ENCODE measurements at places on chromosomes 2 and 18.

GRCh38 chr18:50119296-50119695 lies 75.7 kb downstream of the MYO5B start:
- no peak for DNase-seq

DNA sequence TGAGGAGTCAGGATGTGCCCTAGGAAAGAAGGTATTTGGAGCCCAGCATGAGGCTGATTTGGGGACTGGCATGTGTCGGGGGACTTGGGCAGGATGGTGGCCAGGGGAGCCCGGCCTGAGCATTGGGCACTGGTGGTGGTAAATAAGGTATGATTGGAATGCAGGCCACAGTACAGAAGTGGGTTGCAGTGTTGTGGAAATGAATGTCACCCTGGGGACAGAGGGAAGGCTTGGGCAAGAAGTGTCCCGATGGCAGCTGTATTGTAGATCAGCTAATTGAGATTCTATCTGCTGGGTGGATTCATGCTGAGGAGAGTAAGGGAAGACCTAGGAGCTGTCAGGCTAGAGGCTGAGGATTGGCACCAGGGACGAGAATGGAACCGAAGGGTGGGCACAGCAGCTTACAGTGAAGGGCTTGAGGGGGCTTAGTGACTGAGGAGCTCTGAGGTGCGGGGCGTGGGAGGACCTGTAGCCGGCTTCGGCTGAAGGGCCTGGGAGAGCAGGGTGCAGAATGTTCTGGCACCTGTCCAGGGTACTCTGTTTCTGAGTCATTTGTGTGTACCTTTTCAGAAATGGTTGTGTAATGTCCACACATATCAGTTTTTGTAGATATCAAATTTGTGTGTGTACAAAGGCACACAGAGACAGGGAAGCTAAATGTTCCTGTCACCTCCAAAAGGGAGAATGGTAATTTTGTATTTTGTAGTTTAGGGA lies 170.2 kb downstream of the PRKCE start:
- DNase-seq, result no peak

GRCh38 chr2:12504443-12504842 lies 212.3 kb upstream of the TRIB2 start:
- DNase-seq, result no peak

- no peak for DNase-seq
Observed at GRCh38 chr2:217953531-217953932, 49.3 kb downstream of the TNS1 start.

- no peak for DNase-seq
Observed at GRCh38 chr2:15780234-15780633, 160.1 kb upstream of the MYCN start.

- no peak for DNase-seq
Observed at GRCh38 chr2:232349546-232349945, 29.0 kb upstream of the ALPP start.

- no peak for DNase-seq
Observed at GRCh38 chr18:58537272-58538038, 91.4 kb downstream of the ALPK2 start.

DNA sequence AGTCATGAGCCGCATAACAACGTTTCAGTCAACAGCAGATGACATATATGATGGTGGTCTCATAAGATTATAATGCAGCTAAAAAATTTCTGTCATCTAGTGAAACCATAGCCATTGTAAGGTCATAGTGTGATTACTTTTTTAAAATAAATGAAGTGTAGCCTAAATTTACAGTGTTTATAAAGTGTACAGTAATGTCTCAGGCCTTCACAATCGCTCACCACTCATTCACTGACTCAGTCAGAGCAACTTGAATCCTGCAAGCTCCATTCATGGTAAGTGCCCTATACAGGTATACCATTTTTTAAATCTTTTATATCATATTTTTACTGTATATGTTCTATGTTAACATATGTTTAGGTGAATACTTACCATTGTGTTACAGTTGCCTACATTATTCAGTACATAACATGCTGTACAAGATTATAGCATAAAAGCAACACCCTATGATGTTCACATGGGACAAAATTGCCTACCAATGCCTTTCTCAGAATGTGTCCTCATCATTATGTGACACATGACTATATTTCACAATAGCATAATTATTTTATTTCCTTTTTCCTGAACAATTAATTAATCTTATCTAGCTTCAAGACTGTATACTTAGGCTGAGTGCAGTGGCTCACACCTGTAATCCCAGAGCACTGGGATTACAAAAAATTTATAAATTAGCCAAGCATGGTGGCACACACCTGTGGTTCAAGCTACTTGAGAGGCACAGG lies 1115.9 kb upstream of the ZEB2 start:
- no peak for DNase-seq

- DNase-seq, result no peak
Observed at GRCh38 chr18:54774423-54774822, 53.9 kb upstream of the RAB27B start.

DNA sequence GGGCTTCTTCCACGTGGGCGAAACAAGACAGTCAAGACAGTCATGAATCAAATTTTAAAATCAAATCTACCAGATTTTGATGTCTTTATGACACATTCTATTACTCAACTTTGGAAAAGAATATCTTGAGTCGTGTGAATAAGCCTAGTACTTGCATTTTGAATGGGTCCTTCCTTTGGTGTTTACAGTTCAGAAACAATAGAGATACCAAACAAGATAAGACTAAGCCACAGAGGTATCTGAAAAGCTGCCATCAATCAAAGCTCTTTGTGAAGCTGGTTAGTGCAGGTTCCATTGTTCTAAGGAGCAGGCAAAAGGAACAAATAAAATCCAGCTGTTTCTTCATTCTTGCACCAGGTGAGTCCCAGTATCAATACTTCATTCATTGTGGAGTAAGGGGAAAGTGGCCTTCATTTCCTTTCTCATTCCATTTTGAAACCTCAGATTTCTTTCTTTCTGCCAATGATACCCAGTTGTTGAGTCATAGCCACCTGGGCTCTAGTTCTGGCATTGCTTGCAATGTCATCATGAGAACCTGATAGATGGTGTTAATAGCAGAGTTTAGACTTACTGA lies 151.7 kb upstream of the L3MBTL4 start:
- no peak for DNase-seq

DNA sequence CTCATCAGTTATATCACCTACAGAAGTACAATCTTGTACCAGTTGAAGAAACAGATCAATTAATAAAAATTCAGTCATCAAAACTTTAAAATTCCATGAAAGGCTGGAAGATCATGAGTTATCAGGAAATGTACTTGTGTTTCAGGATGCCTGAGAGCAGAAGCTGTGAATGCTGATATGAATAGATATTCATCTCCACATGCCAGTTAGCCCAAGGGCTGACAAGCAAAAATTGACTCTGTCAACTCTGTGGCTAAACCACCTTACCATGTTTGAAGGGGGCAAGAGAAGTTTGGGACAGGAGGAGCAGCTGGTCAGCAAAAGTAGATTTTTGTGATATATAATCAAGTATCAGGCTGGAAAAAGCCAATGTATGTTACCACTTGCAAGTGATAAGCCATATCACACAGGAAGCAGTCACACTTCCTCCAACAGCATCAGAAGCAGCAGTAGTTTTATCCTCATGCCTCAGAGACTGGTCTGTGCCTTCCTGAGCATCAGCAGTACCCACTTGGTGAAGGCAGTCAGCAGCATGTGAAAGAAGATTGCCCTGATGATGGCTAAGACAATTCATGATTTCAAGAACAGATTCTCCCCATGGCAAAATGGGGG lies 328.2 kb upstream of the CNTNAP5 start:
- DNase-seq, result no peak

DNA sequence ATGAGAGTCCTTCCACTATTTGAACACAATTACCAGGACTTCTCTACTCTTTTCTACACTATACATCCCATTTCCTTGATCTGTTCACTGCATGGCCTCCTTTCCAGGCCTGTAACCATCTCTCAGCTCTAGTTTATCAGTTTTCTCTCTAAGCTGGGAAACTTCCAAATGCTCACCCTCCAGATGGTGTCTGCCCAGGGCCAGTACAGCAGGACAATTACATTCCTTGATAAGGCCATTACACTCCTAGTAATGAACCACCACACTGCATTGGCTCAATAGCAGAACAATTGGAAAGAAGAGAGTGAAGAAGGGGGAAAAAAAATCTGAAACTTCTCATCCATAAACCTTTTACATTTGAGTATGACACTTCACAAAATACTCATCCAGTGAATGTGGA lies 359.1 kb downstream of the ALK start:
- no peak for DNase-seq

DNA sequence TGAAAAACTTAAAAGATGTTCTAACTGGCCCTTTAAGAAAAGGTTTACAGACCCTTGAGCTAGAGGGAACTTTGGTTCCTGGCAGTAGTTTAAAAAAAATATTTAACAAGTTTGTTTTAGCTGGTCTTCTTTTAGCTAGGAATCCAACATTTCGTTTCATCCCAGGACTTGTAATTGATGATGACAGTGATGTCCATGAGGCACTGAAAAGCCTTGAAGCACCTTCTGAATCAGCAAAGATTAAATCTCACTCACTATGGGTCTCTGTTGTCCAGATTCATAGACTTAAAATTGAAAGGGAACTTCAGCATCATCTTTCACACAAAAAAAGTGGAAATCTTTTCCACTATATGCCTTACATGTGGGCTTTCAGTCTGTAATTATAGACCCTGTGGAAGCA lies 102.9 kb upstream of the ETAA1 start:
- no peak for DNase-seq

DNA sequence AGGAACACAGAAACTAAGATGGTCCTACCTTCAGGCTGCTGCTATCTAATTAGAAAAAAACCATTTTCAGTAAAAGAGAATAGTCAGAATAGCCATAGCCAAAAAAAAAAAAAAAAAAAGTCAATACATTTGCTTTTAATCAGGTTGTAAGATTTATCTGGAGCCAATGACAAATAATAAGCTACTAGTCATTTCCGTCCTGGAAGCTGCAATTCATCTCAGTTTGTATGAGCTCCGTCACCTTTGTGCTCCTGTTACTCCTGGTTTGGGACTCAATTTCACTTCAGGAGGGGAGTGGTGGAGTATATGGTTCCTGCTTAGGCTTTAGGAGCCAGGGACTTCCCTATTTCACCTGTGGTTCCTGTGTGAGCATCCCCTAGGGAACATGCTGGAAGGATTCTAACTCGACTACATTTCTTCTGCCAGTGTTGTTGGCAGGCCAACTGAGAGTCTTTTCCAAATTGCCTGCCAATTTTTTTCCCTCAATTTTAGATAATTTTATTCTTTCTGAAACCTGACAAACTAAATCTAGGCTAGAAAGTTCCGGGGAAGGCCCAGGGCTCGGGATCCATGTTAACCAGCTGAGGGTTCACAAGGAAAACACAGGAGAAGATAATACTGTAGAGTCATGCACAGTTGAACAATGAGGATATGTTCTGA lies 481.8 kb downstream of the DLGAP1 start:
- no peak for DNase-seq

DNA sequence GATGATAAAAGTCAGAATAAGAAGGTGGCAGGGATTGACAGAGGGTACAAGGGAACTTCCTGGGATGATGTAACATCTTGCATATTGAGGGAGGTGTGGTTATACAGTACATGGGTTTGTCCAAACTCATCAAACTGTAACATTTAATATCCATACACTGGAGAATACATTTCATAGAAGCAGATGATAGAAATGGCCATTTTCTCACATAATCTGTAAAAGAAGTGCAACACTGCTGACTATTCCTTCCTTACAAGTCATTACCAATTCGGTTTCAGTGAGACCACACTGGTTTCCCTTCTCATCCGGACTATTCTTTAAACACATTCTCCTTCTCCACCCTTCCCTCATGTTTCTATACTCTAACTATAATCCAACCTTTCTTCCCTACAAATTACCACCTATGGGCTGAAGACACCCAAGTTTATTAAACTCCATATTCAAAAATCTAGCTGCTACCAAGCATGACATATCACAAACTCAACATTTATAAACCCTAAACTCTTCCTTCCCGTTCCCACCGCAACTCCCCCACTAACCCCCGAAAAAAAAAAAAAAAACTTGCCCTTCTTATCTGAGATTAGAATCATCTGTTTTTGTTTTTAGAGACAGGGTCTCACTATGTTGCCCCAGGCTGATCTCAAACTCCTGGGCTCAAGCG lies 1.6 kb downstream of the COX7A2L start:
- no peak for DNase-seq

DNA sequence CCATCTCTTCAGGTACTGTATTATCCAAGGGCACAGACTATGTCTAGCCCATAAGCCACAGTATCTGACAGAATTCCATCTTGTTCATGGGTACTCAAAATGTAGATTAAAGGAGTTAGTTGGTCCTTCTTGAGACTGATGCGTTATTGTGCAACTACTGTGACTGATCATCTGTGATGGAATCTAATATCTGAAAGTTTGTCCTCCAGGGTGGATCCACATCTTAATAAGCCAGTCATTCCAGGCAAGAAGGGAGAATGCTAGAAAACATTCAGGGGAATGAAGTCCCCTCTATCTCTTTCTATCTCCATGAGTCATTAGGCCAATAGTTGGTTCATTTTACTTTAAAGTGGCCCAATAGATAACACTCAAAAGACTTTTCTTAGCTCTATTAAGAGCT lies 252.6 kb downstream of the EXOC6B start:
- no peak for DNase-seq

GRCh38 chr2:26438526-26438925 lies 36.8 kb downstream of the DRC1 start:
- DNase-seq, result no peak

DNA sequence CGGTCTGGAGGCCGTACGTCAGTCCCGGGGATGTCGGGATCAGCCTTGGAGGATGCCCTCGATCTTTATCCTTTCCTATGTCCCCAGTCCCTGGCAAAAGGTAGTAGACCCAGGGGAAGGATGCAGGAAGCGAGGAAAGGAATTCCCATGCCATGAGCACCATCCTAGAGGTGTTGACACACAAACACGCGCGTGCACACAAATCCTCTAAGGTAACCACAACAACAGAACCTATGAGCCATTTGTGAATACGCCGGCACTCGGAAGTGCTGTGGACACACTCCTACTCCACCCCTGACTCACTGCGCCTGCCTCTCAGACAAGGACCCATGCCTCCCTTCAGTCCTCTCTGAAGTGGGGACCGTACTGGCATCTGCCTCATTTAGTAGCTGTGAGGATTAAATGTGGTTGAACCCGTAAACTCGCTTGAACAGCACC lies 11.3 kb upstream of the MLPH start:
- no peak for DNase-seq

- no peak for DNase-seq
Observed at GRCh38 chr2:190107409-190107808, 44.9 kb upstream of the MSTN start.

GRCh38 chr2:27264753-27265535 lies 2.1 kb upstream of the SLC30A3 start:
- DNase-seq, result peak; percentile 39

- no peak for DNase-seq
Observed at GRCh38 chr2:110994250-110994961, 126.3 kb upstream of the BCL2L11 start.

Measured in T-helper 22 cell (primary cell).